Activated T-helper 1 cell treated with anti-CD3 and anti-CD28 coated beads, Interleukin-2, amount 50 U/mL, for 16 hours (primary cell): ENCODE measurements at places on chromosomes 1 and 21.

- no peak for DNase-seq
These were observed 22.8 kb downstream of the CYYR1 start for GRCh38 chr21:26550326-26550725.

GRCh38 chr1:48492392-48492791 is 20.4 kb upstream of the SPATA6 start:
- DNase-seq: no peak

GRCh38 chr1:17585266-17585987 is 45.9 kb downstream of the ARHGEF10L start:
- DNase-seq: no peak

DNA sequence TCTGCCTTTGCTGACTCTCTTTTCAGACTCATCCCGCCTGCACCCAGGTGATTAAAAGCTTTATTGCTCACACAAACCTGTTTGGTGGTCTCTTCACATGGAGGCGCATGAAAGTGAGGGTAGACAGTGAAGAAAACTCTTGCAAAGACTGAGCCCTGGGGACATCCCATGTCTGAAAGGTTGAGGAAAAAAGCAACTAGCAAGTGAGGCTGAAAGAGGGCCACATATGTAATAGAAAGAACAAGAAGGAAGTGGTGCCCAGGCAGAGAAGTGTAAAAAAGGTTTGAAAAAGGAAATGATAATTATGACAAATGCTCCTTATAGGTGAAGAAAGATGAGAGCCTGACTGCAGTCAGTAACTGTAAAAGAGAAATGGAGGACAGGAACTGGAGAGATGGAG is 115.9 kb upstream of the NEK7 start:
- DNase-seq: no peak

DNA sequence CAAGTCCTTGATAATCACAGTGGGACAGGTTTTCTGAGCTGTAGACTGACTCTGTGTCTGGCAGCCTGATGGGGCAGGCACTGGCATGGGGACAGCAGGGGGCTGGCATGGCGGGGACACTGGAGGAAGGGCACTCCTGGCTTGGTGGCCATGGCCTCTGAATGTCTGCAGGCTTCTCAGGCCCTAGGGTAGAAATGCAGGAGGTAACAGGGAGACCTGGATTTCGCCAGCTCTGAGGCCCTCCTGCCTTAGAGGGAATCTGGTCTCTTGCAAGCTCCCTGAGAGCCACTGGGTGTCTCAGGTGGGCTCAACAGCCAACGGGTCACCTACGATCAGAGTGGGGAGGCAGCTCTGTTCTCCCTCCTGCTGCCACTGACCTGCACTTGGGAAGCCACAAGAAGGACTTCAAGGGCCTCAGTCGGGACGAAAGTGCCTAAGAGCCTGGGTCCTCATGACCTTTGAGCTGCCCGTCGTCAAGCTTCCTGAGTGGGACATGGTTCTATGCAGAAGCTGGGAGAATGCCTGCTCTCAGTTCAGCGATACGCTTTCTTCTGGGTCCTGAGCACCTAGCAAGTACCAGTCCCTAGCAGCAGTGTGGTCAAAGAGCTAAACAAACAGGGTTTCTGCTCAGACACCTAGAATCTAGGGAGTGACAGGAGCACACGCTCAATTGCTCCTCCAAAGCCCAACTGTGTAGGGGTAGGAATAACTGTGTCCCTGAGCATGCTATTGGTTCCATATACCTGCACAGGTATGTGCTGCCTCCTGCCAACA is 569.0 kb downstream of the PTPRU start:
- no peak for DNase-seq

DNA sequence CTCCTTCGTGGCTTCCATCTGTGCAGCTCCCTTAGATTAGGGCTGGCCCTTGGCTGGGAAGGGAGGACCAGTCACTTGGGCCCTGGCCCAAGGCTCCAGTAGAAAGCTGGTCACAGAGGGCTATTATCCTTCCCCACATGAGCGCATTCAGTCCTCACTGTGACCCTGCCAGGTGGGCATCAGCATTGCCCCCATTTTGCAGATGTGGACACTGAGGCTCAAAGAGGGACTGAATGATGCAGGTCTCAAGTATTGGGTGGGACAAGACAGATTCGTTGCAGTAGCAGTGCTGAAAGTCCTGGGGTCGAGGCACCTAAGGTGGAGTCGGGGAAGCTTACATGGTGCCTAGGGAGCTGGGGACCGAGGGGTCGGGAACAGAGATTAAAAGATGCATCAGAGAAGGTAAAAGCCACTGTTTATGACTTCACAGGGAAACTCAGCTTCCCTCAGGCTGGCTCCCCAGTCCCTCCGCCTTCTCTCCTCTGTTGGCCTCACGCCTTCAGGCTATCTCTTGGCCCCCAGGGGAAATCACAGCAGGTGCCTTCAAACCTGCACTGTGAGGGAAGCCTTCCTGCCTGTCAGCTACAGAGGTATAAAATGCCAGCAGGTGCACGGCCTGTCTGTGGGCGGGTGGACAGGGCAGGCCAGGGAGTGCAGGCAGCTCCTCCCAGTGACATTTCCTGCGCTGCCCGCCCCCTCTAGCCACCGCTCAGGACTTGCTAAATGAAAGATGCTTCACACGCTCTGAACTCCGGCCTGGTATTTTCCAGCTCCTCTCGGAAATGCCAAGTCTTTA is 178.4 kb downstream of the GRIK3 start:
- DNase-seq: no peak

- DNase-seq: no peak
These were observed 34.3 kb downstream of the AMY1C start for GRCh38 chr1:103783944-103784377.
